Peyer's patch (tissue), 4 donors: ENCODE measurements at places on chromosomes 7 and 10. TPM values are rescaled to one million over a fixed set of nuclear protein-coding genes. Genes with fewer than 3 reads are reported as not detected.

DNA sequence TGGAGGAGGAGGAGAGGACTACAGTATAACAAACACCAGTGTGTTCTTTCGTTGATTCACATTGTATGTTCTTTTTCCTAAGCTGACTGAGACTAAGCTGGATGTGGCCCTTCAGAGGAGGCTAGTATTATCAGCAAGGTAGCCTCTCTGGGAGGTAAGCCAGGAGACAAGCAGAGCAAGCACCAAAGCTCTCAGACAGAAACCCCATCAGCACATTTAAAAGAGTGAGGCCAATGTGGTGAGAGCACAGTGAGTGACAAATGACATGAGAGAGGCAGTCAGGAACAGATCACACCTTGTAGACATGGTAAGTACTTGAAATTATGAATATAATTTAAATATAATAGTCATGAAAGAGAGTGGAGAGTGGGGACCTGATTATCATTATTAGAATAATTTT is 107.6 kb downstream of the KMT2C start:
- no peaks in the 10 kb centered on the region for H3K27me3 ChIP-seq
- H3K4me1 ChIP-seq = no peaks in the 10 kb centered on the region
- peaks cover 48% of the 10 kb centered on the region for H3K36me3 ChIP-seq
- DNase-seq = no peak
- no peak overlapping the region for H3K27ac ChIP-seq

DNA sequence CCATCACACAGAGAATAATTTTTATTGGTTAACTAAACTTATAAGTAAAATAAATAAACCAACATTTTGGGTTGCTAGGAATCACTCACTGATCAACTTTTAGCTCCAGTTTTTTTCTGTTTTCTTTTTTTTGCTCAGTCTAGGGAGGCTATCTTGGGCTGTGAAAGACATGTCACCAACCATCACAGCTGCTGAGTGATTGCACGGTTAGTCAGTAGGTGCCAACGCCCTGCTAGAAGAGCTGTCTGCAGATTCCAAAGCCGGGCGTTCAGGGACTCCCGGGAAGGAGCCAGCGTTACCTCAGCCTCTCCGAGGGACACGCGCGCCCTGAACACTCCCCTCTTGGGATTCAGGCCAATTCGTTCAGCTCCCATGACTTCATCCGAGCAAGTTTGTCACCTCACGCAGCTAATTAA is 604 bp upstream of the STAM start:
- peak; percentile 80 for DNase-seq
- H3K27me3 ChIP-seq = no peaks in the 10 kb centered on the region
- no peaks in the 10 kb centered on the region for H3K36me3 ChIP-seq
- H3K4me1 ChIP-seq = no peaks in the 10 kb centered on the region
- H3K4me3 ChIP-seq = peak overlapping the region; percentile 72

The NEUROD6 gene
- total RNA-seq = not detected

The DLX6 gene
- not detected for total RNA-seq
